ENCODE measurements at places on chromosomes 5 and 9.

- no peak for DNase-seq
Measured at GRCh38 chr9:108837530-108837929, 18.3 kb downstream of the ACTL7B start.

DNA sequence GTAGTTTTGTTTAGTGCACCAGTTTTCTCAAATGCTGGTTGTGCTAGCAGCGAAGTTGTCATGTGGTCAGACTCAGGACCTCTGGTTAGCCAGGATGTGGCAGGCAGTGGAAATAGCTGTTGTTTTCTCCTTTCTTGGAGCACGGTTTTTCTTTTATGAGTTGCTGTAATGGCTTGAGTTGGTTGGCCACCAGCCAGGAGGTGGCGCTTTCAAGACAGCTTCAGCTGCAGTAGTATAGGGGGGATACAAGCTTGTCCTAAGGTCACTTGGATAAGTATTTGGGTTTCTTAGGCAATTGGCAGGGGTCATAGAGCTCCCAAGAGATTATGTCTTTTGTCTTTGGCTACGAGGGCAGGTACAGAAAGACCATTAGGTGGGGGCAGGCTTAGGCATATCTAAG, 274.2 kb upstream of the TARS1 start:
- DNase-seq, result no peak

DNA sequence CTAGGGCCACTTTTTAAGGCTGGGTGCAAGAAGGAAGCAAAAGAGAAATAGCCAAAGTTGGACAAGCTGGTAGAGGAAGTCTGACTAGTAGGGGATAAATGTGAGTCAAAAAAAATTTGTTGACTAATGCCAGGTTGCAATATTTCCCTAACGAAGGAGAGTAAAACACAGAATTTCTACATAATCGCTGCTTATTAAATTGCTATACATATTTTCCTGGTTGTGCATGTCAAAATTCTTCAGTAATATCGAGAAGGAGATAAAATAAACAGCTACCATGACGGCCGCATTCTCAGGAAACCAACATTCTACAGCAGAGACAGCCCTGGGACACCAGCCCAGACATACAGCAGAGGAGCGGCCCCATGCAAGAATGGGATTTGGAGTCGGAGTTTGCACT, 148.3 kb downstream of the ESM1 start:
- no peak for DNase-seq

GRCh38 chr9:27427272-27427643, 96.8 kb upstream of the IFNK start:
- peak; percentile 36 for DNase-seq

DNA sequence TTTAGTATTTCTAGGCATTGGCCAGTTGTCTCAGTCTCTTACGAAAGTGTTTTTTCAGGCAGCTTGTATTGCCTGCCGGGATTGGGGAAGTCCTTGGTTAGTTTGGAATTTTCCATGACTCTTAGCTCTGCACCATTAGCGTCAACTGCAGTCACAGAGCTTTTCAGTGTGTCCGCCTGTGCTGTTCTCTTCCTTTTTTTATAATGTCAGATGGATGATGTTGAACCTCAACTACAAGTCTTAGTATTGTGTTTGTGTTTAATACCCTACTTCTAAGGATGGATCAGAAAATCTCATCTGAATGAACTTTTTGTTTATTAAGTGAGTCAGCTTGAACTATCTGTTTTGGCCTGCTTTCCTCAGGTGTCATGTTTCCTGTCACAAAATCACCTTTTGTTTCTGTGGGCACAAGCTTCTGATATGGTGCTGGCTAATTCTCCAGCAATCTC, 33.1 kb downstream of the ATP6V0E1 start:
- no peak for DNase-seq

- DNase-seq, result peak; percentile 48
Measured at GRCh38 chr9:133103183-133103986, 17.7 kb downstream of the RALGDS start.

DNA sequence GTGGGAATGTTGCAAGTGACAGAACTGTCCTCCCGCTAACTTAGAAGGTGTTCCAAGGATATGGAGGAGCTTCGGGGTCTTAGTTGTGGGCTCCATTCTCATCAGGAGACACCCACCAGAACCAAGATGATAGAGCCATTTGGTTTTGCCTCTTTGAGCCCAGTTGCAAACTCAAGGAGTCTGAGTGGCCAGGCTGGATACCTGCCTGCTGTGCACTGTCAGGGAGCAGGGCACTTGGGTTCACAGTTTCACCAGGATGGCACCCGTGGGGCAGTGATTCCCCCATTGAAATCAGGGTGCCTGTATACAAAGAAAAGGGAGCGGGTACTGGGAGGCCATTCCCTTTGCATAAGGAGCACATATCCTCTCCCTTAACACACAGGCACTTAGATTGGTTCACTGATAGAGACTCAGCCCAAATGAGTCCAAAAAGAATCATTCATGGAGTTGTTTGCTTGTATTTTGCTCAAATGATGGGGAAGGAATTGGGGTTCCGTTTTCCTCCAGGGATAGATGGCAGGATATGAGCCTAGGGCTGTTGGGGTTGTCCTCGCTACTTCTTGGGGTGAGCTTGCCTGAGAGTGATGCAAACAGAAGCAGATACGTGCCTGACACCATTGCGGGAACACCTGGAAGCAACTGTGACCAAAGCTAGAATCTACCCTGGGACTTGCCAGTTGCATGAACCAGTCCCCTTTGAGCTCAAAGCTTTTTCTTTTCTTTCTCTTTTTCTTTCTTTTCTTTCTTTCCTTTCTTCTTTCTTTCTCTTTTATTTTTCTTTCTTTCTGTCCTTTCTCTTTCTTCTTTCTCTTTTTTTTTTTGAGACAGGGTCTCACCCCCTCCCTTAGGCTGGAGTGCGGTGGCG, 1.3 kb upstream of the PRR7 start:
- DNase-seq, result no peak

GRCh38 chr5:15441433-15442192, 58.4 kb upstream of the FBXL7 start:
- no peak for DNase-seq

DNA sequence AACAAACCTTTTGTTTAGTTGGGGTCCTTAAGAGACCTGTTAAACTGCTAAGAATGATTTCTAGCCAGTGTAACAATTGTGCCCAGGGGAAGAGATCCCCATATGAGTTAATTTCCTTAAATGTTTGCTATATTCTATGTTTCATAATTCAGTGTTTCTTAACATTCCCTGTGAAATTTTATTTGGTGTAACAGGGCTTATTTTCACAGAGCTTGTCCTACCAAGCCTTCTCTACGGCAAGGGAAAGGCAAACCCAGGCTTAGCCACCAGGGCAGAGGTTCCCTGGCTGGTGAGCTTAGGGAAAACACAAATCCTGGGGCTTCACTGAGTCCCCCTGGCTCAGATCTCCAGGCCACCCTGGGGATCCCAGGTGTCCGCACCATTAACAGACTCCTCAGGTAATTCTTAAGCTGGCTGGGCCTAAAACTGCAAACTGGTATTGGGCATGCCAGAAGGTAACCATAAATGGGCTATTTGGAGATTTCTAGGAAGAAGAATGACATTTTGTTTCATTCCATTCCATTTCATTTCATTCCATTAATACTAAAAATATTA, 17.0 kb upstream of the LCP2 start:
- no peak for DNase-seq

GRCh38 chr5:435961-436640, 6.9 kb upstream of the EXOC3 start:
- peak; percentile 36 for DNase-seq

- peak; percentile 74 for DNase-seq
Measured at GRCh38 chr9:69122549-69123141, 51.4 kb upstream of the TJP2 start.

DNA sequence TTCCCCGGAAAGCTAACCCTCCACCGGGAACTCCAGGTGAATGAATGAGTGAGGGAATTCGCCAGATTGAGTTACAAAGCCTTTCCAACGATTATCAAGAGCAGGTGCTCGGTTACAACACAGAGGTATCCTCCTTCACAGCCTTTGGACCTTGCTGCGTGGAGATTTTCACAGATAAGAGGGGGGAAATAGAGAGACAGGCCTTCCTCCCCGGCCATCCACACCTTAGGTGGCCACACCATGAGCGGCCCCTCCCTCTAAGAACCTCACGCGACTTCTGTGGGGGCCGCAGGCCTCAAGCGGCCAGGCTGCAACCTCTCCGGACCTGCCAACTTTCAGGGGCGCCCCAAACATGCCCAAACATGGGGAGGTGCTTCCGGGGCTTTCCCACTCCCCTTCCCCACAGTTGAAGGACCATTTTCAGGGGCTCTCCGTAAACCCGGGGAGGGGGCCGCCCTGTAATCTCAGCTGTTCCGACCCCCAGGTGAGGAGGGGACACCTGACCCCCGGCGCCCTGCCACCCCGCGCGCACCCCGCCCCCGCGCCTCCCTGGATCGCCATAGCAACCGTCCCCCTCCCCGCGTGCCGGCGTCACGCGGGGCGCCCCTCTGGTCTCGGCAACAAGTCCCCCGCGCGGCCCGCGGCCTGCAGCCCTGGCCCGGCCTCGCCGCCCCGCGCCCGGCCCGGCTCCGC, 603 bp downstream of the DENND1A start:
- DNase-seq, result no peak

DNA sequence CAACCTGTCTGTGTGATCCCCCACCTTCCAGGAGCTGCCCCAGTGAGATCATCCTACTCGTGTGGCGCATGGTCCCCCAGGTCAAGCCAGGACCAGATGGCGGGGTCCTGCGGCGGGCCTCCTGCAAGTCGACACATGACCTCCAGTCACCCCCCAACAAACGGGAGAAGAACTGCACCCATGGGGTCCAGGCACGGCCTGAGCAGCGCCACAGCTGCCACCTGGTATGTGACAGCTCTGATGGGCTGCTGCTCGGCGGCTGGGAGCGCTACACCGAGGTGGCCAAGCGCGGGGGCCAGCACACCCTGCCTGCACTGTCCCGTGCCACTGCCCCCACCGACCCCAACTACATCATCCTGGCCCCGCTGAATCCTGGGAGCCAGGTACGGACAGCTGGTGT, 43.7 kb downstream of the RGS3 start:
- DNase-seq, result no peak

- DNase-seq, result no peak
Measured at GRCh38 chr9:12817702-12818101, 42.9 kb downstream of the LURAP1L start.

- DNase-seq, result no peak
Measured at GRCh38 chr5:159657298-159657697, 259.0 kb upstream of the ADRA1B start.

DNA sequence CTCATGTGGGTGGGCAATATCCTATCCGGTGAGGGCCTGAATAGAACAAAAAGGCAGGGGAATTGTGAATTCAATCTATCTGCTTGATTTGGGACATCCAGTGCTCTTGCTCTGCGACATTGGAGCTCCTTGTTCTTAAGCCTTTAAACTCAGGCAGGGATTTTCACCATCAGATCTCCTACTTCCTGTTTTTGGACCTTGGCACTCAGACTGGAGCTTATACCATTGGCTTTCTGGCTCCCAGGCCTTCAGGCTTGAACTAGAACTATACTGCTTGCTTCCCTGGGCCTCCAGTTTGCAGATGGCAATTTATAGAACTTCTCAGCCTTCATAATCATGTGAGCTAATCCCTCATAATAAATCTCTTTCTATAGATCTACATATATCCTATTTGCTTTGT, 134.3 kb upstream of the CLINT1 start:
- DNase-seq, result no peak

DNA sequence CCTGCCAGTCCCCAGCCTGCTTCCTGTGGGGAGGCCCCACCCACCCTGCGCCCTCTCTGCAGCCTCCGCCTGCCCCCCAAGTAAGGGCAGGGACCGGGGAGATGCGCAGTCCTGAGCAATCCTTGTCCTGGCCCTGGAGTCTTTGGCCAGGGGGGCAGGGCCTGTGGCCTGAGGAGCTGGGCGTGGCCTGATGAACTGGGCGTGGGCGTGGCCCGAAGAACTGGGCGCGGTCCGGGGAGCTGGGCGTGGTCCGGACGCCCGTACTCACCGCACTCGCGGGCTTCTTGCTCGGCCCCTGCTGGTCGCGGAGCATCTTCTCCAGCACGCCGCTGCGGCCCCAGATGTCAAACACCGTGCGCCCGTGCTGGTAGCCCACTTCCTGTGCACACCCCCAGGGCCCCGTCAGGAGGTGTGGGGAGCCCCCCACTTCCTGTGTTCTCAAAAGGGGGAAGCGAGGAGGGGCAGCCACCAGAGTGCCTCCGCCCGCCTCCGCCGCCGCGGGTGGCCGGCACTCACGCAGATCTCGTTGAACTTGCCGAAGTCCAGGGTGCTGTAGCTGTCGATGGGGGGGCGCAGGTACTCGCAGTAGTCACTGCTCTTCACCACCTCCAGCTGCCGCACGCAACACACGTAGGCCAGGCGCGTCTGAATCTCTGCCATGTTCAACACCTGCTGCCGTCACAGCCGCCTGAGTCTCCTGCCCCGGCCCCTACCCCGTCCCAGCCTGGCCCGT, 2.7 kb upstream of the NSMF start:
- DNase-seq, result no peak

DNA sequence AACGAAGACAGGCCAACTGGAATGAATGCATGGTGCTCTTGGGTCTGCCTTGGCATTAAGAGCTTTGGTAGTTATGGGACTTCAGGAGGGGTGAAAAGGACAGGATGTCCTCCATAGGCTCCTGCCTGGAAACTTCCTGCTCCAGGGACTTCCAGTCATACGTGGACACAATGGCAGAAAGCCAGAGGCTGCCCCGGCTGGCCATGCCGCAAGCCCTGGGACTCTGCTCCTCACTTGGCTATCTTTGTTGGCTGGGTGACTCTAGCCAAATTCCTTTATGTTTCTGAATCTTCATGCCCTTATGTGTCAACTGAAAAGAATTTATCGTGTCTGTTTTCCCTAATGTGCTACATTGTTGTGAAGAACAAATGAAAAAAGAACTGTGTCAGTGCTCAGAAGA, 136.9 kb downstream of the SIL1 start:
- peak; percentile 25 for DNase-seq

DNA sequence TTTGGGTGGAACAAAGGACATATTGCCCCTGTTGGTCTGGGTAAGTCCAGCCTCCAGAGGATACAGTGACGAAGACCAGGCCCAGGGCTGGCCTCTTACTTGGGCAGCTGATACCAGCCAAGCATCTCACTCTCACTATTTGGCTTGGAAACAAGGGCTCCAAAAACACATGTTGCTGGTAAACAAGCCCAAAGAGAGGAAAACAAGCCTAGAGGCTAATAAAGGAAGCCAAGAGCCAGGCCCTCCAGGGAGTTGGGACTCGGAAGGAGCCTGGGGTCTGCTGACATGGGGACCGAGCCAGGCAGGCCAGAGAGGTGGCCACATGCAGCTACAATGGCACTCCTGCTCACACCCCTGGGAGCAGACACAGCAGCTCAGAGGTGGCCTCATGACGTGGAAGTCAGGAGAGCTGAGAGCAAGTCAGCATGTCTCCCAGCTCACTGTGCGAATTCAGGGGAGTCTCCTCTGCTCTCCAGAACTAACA, 5.7 kb downstream of the SPARC start:
- DNase-seq, result no peak

- DNase-seq, result no peak
Measured at GRCh38 chr5:6446042-6446441, 2.6 kb upstream of the UBE2QL1 start.

Measured in ACHN (cell line).